Right lobe of liver (tissue), 6 donors: ENCODE measurements at places on chromosomes 7 and 10. TPM values are rescaled to one million over a fixed set of nuclear protein-coding genes. Genes with fewer than 3 reads are reported as not detected.
A peak's percentile ranks its signal among the peaks of the same experiment; 100 is the strongest.

The TDRD1 gene
- 0.06 TPM for total RNA-seq

The TAS2R16 gene
- total RNA-seq, result not detected

The WEE2 gene
- not detected for total RNA-seq

The LAMB4 gene
- not detected for total RNA-seq

The VWA2 gene
- total RNA-seq, result 0.14 TPM

The CPA1 gene
- total RNA-seq, result not detected

The HOXA4 gene
- not detected for total RNA-seq

The REPIN1 gene
- 106 TPM for total RNA-seq

The LZTS2 gene
- 17.5 TPM for total RNA-seq

DNA sequence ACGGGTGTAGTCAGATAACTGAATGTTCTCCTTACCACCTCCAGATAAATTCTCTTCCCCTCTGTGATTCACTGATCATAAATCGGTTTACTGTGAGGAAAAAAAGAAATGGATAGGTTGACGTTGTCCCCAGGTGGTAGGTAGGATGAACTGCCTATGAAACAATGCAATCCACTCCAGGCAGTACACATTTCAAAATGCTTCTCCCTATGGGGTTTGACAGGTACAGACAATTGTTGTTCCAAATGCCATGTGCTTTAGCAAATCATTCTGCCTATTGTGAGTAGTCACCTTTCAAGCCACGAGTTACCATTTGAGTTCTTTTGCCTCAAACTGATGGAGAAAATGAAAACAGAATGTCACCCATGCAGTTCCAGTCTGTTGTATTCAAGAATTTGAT lies 21.8 kb downstream of the VIM start:
- H3K36me3 ChIP-seq, result no peaks in the 10 kb centered on the region
- H3K27me3 ChIP-seq, result no peaks in the 10 kb centered on the region
- H3K4me3 ChIP-seq, result no peak overlapping the region

DNA sequence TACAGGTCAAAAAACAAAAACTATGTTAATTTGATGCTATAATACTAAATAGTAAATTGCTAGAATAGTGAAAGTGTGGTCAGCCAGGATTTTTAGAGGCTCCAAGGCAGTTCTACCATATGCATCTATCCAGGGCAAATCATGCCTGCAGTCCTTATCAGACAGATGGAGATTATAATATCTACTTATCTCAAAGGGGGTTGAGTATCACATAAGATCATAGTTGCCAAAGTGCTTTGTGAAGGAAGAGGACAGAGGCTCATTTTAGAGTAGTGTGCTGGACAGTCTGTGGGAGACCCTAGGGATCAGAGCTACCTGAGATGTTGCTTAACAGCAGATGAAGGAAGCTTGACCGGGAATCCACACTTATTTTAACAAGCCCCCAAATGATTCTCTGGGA lies 3.2 kb downstream of the ICA1 start:
- no peaks in the 10 kb centered on the region for H3K36me3 ChIP-seq
- H3K4me1 ChIP-seq, result no peaks in the 10 kb centered on the region
- no peak for DNase-seq
- H3K27ac ChIP-seq, result no peak overlapping the region
- H3K27me3 ChIP-seq, result peaks cover 8% of the 10 kb centered on the region
- no peak overlapping the region for H3K4me3 ChIP-seq

DNA sequence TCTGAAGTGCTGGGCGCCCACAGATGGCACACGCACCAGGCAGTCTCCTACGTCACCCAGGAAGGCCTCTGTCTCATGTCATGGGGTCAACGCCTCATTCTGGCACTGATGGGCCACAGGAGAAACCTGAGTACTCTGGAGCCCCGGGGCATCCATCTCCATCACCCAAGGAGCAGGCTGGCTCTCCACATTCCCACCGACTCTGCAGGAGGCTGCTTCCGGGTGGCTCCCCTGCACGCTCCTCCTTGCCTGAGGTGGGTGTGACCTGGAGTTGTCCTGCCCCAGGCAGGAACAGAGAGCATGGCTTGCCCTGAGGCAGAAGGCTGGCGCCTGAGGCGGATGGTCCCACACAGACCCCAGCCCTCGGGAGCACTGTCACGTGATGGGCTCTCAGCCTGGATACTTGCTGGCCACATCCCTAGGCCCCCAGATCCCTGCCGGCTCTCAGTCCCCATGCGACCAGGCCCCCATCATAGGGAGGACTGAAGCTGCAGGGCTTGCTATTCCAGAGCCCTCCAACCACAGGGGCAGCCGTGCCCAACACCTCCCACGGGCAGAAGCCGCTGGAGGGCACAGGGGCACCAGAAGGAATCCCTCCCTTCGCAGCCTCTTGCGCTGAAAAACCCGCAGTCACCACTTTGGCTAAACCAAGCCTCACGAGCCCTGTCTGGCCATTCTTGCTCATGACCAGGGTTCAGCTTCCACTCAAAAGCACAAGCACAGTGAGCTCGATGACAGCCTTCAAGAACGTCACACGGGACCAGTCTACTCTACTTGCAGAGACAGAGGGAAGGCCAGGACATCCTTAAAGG lies 80.7 kb downstream of the MAD1L1 start:
- H3K27ac ChIP-seq, result no peak overlapping the region
- H3K36me3 ChIP-seq, result no peaks in the 10 kb centered on the region
- no peak overlapping the region for H3K4me3 ChIP-seq
- DNase-seq, result peak; percentile 16

- DNase-seq, result no peak
- H3K27ac ChIP-seq, result no peak overlapping the region
- H3K4me3 ChIP-seq, result no peak overlapping the region
- H3K27me3 ChIP-seq, result no peaks in the 10 kb centered on the region
- no peaks in the 10 kb centered on the region for H3K4me1 ChIP-seq
Measured at GRCh38 chr10:28910956-28911355, 233.6 kb downstream of the BAMBI start.

- H3K27ac ChIP-seq, result no peak overlapping the region
- no peaks in the 10 kb centered on the region for H3K36me3 ChIP-seq
- DNase-seq, result no peak
- H3K27me3 ChIP-seq, result peaks cover 49% of the 10 kb centered on the region
- no peak overlapping the region for H3K4me3 ChIP-seq
Measured at GRCh38 chr10:100735337-100736143, 9.8 kb upstream of the PAX2 start.

- DNase-seq, result no peak
- H3K4me3 ChIP-seq, result no peak overlapping the region
- H3K27ac ChIP-seq, result no peak overlapping the region
- no peaks in the 10 kb centered on the region for H3K27me3 ChIP-seq
- no peaks in the 10 kb centered on the region for H3K36me3 ChIP-seq
Measured at GRCh38 chr7:21550076-21550475, 7.2 kb downstream of the DNAH11 start.

GRCh38 chr7:84013616-84014240 lies 180.9 kb downstream of the SEMA3A start:
- no peaks in the 10 kb centered on the region for H3K4me1 ChIP-seq
- no peak overlapping the region for H3K27ac ChIP-seq
- H3K27me3 ChIP-seq, result no peaks in the 10 kb centered on the region
- no peak overlapping the region for H3K4me3 ChIP-seq
- no peak for DNase-seq

- peaks cover 2% of the 10 kb centered on the region for H3K4me1 ChIP-seq
- no peak overlapping the region for H3K4me3 ChIP-seq
- no peaks in the 10 kb centered on the region for H3K27me3 ChIP-seq
- H3K36me3 ChIP-seq, result peaks cover 2% of the 10 kb centered on the region
- H3K27ac ChIP-seq, result peak overlapping the region; percentile 92
- no peak for DNase-seq
Measured at GRCh38 chr10:99425204-99425603, 5.2 kb downstream of the GOT1 start.

DNA sequence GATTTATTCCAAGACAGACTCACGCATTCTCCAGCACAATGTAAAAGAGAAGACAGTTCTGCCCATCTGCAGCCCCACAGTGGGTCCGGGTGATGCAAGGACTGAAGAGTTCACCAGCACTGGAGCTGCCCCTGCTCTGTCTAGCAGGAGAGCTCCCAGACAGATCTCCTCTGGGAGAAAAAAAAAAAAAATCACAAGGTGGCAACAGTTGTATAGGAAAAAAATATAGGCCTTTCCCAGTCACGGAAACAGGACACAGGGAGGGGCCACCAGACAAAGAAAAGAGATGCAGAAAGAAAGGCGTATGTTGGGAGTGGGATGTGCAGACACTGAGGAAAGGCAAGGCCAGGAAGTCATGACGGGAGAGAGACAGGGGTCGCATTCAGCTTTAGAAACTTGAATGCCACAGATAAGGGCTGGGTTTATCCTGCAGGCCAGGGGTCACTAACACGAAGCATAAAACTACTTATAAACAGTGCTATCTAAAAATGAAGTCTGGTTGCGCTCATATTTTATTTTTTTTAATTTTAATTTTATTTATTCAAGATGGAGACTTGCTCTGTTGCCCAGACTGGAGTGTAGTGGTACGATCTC lies 54.1 kb downstream of the FAM171A1 start:
- H3K4me3 ChIP-seq, result no peak overlapping the region
- no peaks in the 10 kb centered on the region for H3K4me1 ChIP-seq
- H3K27me3 ChIP-seq, result no peaks in the 10 kb centered on the region
- H3K36me3 ChIP-seq, result no peaks in the 10 kb centered on the region
- DNase-seq, result no peak
- H3K27ac ChIP-seq, result no peak overlapping the region

DNA sequence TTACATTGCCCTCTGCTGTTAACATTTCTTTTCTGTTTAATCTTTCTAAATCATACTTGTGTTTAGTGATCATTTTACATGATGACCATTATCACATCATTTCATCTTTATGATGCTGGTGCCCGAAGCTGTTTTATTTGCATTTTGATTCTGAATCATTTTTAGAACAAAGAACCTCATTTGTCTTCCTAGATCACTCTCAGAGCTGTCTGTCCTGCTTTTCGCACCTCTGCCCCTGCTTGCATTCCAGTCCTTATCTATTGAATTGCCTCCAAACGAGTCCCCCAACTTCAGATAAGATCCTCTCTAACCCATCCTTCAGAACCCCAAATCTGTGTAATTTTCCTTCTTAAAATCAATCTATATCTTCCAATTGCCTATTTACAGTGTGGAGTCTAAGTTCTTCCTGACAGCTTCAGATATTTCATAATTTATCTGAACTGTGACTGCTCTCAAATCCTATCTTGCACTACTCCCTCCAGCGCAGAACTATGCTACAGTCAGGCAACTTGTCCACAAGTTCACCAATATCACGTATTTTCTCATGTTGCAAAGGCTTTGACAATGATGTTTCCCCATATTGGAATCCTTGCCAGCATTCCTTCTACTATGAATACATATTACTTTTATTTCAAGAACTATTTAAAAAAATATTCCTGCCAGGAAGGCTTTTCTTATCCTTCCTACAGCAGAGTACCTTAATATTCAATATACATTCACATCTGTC lies 346.5 kb upstream of the CACNA2D1 start:
- no peaks in the 10 kb centered on the region for H3K4me1 ChIP-seq
- no peaks in the 10 kb centered on the region for H3K27me3 ChIP-seq
- H3K36me3 ChIP-seq, result no peaks in the 10 kb centered on the region
- no peak overlapping the region for H3K27ac ChIP-seq
- DNase-seq, result no peak
- H3K4me3 ChIP-seq, result no peak overlapping the region

DNA sequence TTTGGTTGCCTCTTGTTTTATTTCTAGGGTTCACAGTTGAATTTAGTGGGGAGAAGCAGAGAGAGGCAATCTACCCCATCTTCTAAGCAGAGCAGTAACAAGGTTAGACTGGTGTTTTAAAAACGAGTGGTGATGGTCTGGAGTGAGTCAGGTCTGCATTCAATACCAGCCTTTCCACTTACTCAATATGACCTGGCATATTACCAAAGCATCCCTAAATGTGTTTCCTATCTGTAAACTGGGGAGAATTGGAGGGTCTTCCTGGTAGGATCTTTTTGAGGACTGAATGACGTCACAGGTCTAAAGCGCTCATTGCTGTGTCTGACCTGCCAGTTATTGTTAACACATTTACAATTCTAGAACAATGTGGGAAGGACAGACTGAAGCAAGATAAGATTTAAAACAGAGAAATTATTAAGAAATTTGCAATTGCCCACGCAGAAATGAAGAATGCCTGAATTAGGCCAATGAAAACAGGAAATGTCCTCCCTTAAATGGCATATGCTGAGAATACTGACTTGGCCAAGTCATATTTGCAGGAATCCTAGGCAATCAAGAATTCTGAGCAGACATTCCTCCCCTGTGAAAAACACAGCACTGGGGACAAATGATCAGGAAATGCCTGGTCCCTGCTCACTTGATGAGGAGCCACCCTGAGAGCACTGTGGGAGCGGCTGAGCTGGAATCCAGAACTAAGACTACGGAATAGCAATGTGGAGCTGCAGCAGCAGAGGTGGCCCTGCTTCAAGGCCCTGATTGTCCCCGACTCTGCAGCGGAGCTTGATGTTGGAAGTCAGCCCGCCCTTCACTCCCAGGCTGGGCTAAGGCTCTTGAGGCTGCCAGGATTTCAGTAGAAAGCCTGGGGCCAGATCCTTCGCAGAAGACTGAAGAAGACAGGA lies 184.5 kb upstream of the CXCL12 start:
- H3K4me3 ChIP-seq, result no peak overlapping the region
- H3K4me1 ChIP-seq, result no peaks in the 10 kb centered on the region
- no peaks in the 10 kb centered on the region for H3K27me3 ChIP-seq
- H3K36me3 ChIP-seq, result no peaks in the 10 kb centered on the region
- no peak overlapping the region for H3K27ac ChIP-seq
- DNase-seq, result no peak

- H3K4me3 ChIP-seq, result no peak overlapping the region
- no peak for DNase-seq
- no peaks in the 10 kb centered on the region for H3K36me3 ChIP-seq
- H3K27ac ChIP-seq, result no peak overlapping the region
- H3K27me3 ChIP-seq, result no peaks in the 10 kb centered on the region
- H3K4me1 ChIP-seq, result no peaks in the 10 kb centered on the region
Measured at GRCh38 chr7:150927956-150928344, 50.2 kb downstream of the KCNH2 start.

- no peak overlapping the region for H3K27ac ChIP-seq
- H3K4me1 ChIP-seq, result no peaks in the 10 kb centered on the region
- DNase-seq, result no peak
- no peak overlapping the region for H3K4me3 ChIP-seq
- no peaks in the 10 kb centered on the region for H3K27me3 ChIP-seq
Measured at GRCh38 chr10:94193466-94193924, 169.2 kb downstream of the NOC3L start.

DNA sequence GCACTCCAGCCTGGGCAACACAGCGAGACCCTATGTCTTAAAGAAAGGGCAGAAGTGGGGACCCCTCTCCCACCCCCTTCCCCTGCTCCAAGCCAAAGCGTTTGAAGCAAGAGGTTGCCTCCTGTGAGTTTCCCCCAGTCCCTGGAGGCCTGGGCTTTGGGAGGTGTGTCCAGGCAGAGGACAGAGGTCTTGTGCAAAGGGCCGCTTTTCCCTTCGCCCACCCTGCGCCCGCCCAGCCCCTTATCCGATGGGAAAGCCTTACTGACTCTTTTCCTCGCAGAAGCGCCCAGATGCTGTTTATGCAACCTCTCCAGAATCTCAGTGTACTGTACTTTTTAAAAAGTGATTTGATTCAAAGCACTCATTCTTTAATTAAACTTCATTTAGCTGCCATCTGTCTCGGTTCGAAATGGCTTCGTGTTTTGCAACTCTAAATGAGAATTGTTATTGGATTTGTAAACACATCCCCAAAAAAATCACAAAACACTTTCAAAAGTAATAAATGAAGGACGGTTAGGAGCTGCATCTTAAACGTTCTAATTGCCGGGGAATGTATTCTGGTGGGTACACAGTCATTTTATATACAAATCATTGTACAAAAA lies 50.5 kb upstream of the GTF2I start:
- no peaks in the 10 kb centered on the region for H3K36me3 ChIP-seq
- peak overlapping the region; percentile 47 for H3K4me3 ChIP-seq
- peaks cover 16% of the 10 kb centered on the region for H3K4me1 ChIP-seq
- no peak for DNase-seq
- peak overlapping the region; percentile 62 for H3K27ac ChIP-seq
- H3K27me3 ChIP-seq, result no peaks in the 10 kb centered on the region
